HCEC 1CT (cell line): ENCODE measurements at places on chromosomes 12 and 14.

GRCh38 chr12:116982791-116983411, 72.2 kb downstream of the FBXW8 start:
- peak; percentile 48 for DNase-seq

GRCh38 chr12:84840356-84840755, 72.2 kb downstream of the SLC6A15 start:
- DNase-seq, result peak; percentile 15

DNA sequence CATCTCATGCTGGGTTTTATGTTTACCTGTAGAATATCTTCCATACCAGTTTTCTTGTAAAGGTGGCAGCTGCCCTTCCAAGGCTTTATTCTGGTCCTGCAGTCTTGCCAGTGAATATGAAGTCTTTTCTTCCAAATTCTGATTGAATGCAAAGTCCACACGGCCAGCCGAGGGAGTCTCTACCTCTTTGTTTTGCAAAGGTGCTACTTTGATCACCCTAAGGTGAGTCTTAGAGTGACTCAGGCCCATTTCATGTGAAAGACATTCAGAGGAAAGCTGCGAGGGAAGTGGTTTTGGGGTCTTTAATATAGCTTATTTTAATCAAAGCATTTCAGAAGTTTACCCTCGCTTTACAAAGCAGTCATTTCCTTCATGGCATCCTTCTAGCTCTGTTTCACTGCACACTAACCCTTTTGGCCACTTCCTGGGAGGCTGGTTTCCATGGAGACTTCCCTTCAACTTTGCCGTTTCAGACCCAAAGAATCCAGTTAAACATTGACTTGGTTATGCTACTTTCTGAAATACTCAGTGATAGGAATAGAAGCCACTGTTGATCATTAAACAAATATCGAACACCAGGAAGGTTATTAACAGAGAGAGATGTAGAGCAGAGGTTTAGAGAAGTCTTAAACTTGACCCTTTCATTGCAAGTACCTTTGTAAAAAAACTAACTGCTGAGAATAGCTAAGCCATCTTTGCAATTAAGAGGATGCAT, at the start of gene CCDC198:
Gene CCDC198, minus strand, starts transcription at position 391 of the 715 bp plus-strand sequence. Its CDS starts 142 bp downstream, at position 249.
- DNase-seq, result peak; percentile 28

DNA sequence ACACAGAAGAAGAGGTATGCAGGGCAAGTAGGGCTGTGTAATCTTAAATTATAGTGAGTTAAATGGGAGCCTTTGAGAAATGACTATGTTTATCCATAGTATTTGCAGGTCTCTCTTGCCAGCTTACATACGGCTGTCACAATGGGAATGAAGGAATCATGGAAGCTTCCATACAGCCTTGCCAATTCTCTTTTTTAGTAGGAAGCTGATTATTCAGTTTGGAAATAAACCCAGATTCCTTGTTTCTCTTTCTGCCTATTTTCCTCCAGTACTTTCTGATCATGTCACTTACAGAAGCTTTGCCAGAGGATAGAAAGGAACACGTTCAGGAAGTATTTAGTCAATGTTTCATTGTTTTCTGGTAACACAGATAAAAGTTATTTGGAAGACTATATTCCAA, 217.4 kb upstream of the DIO2 start:
- no peak for DNase-seq

- no peak for DNase-seq
Measured at GRCh38 chr14:39621678-39622077, 189.4 kb upstream of the FBXO33 start.

- no peak for DNase-seq
Measured at GRCh38 chr14:90676912-90677311, 139.3 kb downstream of the TTC7B start.

DNA sequence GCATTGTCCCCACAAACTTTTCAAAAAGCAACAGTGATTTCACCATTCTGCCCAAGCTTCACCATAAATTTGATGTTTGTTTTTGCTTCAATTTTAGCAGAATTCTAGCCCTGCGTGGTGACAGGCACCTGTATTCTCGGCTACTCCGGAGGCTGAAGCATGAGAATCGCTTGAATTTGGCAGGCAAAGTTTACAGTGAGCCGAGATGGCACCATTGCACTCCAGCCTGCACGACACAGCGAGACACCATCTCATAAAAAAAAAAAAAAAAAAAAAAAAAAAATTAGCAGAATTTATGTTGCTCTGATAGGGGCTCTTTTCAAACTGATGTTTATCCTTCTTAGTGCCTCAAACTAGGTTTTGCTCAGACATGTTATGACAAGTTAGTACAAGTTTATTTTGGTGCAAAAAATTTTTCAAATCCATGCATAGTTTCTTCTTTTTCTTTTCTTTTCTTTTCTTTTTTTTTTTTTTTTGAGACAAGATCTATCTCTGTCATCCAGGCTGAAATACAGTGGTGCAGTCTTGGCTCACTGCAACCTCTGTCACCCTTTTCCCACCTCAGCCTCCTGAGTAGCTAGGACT, 24.3 kb downstream of the RASSF3 start:
- no peak for DNase-seq

DNA sequence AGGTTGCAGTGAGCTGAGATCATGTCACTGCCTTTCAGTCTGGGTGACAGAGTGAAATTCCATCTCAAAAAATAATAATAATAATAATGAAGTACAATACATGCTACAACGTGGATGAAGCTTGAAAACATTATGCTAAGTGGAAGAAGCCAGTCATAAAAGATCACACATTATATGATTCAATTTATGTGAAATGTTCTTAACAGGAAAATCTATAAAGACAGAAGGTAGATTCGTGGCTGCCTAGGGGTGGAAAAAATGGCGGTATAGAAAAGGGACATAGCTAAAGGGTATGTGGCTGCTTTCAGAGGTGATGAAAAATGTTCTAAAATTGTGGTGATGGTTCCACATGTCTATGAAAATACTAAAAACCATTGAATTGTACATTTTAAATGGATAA, 41.0 kb upstream of the AMIGO2 start:
- no peak for DNase-seq

- DNase-seq, result no peak
Measured at GRCh38 chr12:39269492-39269891, 173.4 kb downstream of the KIF21A start.

DNA sequence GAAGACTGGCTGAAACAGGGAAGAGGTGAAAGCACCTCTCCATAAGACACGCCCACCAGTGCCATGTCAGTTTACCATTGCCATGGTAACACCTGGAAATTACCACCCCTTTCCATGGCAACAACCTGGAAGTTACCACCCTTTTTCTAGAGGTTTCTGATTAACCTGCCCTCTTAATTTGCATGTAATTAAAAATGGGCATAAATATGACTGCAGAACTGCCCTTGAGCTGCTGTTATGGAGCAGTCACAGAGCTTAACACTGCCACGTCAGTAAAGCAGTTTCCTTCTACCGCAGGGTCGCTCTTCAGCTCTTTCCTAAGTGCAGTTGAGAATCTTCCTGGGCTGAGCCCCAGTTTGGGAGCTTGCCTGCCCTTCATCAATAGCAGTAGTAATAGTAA, 55.2 kb downstream of the RASSF3 start:
- no peak for DNase-seq

- peak; percentile 28 for DNase-seq
Measured at GRCh38 chr12:104549815-104550480, 93.2 kb downstream of the CHST11 start.

- DNase-seq, result peak; percentile 67
Measured at GRCh38 chr14:73784181-73784987, 67.2 kb upstream of the PTGR2 start.

DNA sequence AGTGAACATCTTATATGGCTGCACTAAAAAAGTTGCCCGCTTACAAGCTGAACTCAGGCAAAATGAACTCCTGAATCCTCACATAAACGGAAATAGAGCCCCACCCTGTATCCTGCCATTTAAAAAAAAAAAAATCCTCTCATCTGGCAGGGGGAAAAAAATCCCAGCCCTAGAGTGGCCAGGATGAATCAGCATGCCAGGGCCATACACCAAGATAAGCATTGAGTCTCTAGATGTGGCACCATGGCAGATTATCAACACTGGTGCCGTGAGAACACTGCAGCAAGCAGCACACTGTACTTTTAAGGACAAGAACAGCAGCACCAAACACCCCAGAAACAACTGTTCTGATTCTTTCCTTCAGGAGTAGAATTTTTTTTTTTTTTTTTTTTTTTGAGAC, 65.5 kb downstream of the RASSF3 start:
- DNase-seq, result no peak

DNA sequence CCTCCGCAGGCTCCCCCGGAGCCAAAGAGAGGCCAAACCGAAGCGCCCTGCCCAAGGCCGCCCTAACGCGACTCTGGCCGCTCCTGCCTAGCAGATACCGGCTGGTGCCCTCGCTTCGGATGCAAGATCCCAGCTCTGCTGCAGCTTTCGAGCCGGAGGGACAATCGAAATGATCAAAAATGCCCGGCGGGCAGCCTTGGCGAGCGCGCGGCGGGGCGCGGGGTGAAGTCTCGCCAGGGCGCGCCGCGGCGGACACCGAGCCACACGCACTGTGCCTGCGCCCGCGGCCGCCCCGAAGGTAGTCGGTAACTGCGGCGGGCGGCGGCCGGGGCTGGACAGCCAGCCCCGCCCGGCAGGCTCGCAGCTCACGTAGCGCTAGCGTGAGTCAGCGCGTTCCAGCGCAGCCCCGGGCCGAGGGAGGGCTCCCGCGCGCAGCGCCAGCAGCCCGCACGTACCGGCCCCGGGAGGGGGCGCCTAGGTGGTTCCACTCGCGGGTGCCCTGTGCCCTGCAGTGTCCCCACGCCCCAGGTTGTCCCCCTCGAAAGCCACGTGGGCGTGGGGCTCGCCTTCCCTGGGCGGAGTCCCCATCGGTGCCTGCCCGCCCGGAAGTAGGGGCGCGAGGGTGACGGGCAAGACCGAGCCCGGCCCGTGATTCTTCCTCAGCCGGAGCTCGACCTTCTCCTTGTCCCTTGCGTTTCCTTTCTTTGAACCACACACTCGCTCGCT, 109.2 kb upstream of the EGLN3 start:
- DNase-seq, result no peak

- DNase-seq, result peak; percentile 13
Measured at GRCh38 chr14:102363182-102363943, 622 bp downstream of the TECPR2 start.

DNA sequence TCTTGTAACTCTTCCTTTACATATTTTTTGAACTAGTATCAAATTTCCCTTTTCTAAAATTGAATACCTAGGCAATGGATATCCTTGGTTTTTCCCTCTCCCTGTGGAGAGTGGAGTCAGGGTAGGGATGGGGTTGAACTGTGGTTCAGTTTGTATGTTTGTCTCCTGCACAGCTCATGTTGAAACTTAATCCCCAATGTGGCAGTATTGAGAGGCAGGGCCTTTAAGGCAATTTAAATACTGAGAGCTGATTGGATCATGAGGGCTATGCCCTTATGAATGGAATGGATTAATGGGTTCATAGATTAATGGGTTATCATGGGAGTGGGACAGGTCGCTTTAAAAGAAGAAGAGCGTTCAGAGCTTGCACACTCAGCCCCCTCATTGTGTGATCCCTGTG, 127.2 kb upstream of the RGS6 start:
- DNase-seq, result no peak

- DNase-seq, result peak; percentile 13
Measured at GRCh38 chr12:78088391-78088832, 257.7 kb downstream of the NAV3 start.

- DNase-seq, result no peak
Measured at GRCh38 chr12:28440081-28440608, 249.9 kb downstream of the CCDC91 start.

DNA sequence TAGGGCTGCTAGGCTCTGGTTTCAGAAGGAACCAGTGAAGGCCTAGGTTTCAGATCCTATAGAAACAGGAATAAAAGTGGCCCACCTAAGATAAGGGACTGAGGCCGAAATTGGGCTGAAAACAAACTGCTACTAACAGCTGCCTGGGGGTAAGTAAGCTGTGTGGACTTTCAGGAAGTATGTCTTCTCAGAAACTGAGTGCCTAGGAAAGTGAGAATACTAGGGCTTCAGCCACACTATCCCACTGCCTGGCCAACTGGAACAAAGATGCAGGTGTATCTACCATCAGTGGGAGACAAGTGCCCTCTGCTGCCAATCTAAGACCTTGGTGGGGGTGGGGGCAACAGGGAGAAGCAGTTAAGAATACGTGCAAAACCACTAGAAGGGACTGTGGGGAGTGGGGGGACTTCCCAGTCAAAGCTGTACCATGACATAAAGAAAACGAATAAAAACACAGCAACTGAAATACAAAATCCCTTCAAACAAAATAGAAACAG, 82.5 kb downstream of the MED13L start:
- no peak for DNase-seq

DNA sequence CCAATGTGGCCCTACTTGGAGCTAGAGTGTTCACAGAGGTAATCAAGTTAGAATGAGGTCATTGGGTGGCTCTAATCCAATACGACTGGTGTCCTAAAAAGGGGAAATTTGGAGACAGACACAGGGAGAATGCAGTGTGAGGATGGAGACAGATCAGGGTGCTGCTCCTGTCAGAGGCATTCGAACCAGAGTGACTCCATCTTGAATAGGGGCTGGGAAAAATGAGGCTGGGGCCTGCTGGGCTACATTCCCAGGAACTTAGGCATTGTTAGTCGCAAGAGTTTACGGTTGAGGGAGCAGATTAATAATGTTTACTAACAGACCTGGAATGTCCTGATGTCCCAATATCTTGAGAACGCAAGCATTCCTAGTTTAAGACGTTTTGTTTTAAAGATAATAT, 20.2 kb downstream of the TNFAIP2 start:
- peak; percentile 80 for DNase-seq

GRCh38 chr12:15778126-15778525, 11.1 kb downstream of the EPS8 start:
- DNase-seq, result peak; percentile 69

- DNase-seq, result no peak
Measured at GRCh38 chr12:115158816-115159215, 474.8 kb upstream of the TBX3 start.

DNA sequence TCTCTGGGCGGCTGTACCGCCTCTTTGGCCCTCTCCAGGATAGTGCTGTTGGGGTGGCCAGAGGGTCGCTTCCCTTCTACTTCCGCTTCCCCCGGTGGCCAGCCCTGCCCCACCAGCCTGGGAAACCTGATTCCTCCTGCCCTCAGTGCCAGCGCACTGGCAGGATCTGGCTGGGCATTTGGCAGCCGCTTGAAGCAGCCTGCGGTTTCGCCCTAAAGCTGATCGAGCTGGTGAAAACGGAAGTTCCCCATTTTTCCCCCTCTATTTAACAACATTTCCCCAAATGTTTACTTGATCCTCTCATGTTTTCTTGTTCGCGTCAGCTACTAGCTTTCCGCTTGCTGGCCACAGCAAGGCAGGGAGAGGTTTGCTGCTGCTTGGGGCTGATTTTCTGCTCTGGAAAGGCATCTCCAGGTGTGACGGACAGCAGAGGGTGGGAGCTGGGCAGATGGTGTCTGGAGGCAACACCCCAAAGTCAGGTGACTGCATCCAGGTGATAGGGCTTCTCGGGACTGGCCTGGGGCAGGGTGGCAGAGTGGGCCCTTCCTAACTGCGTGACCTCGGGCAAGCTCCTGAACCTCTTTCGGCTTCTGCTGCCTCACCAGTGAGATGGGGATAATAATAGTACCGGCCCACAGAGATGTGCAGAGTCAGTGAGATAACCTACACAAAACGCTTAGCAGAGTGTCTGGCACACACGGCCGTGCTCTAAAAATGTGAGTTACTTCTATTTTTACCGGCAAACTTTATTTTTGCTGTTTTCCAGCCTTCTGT, 53.1 kb downstream of the TSPAN9 start:
- DNase-seq, result no peak
